Activated CD8-positive, alpha-beta memory T cell treated with anti-CD3 and anti-CD28 coated beads for 1 hour (primary cell): ENCODE measurements at places on chromosomes 1 and 21.

DNA sequence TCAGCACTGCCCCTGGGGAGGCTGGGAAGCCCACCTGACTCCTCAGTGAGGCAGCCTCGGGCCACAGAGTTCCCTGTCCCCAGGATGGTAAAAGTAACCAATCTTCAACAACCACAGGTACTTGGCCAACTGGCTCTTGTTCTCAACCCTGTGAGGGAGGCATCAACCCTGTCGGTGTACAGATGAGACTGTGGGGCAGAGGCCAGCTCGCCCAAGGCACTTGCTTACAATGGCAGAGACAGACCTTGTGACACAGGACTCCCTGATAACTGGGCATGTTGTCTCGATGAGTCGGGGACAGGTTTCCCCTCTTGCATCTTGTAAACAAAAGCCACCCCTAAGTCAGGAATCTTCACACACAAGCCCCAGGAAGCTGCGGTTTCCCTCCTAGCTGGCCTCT, 8.0 kb downstream of the SLC30A2 start:
- no peak for DNase-seq

DNA sequence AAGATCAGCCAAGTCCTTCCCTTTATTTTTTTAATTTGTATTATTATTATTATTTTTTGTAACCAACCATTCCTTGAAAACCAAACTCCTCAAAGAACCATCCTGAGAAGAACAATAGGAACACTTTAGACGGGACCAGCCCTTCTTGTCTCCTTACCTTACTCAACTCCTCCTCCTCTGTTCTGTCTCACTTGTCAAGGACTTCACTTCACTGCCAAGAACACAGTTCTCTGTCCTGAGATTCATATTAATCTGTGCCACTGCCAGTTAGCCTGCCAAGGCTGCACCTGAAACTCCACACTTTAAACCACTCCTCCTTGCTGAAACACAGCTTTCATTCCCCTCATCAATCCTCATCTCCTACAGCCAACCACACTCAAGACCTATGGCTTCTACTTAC, 73.8 kb upstream of the ATP1A1 start:
- no peak for DNase-seq

GRCh38 chr1:39258146-39258924, 53.8 kb downstream of the MACF1 start:
- peak; percentile 47 for DNase-seq

DNA sequence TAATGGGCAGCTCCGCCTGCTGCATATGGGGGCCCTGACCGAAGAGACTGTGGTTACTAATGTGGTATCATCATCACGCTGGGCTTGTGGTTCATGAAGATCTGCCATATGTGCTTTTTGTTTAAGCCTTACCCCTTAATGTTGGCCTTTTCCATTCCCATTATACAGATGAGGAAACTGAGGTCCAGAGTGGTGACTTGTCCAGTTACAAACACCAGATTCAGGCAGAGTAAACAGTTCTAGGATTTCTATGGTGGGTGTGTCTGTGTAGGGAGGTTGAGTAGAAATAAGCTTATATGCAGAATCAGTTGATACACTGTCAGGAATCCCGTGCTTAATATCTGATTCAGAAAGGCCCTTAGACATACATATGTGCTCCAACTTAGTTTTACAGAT, 691 bp downstream of the UTP11 start:
- no peak for DNase-seq

- no peak for DNase-seq
Observed at GRCh38 chr21:29184037-29184436, 53.6 kb downstream of the MAP3K7CL start.

GRCh38 chr1:20317471-20317870, 26.8 kb downstream of the VWA5B1 start:
- no peak for DNase-seq

DNA sequence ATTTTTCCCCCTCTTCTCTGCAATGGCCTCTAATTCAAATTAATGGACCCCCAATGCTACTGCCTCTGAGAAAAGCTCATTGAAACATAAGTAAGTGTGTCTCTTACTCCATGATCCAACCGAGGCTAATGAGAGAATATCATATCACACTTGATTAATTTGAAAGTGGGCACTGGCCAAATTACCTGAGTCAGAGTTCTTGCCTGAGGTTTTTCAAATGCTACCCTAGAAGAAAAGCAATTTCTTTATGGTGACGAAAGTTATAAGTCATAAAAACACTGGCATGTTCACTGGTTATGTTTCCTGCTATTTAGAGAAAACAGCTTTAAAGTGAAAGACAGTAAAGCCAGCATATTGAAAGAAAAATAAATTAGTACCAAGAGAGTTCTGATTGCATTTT, 368.8 kb upstream of the TMPRSS15 start:
- no peak for DNase-seq

- DNase-seq = no peak
Observed at GRCh38 chr1:154837672-154838171, 32.4 kb downstream of the KCNN3 start.

DNA sequence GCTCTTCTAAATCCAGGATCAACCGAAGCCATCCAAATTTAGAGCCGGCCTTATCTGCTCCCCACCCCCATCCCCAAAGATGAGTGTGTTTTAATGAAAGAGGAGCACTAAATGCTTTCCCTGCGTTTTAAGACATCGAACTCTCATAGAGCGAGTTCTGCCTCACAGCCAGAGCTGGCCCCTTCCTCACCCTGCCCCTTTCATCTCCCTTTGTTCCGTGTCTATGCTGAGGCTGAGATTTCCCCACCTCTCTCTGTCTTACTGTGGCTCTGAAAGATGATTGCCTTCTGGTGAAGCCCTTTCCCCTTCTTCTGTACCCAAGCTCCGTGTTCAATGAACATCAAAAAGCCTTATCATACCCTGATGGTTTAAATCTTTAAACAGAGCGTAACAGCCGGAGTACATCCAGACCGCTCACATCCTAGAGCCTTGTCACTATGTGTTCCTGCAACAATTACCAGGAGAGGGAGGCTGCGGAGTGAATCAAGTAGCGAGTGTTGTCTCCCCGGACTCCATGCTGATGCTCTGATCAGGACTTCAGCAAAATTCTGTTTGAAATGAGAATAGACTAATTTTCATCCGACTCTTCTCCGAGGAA, 110.1 kb downstream of the ZNF326 start:
- DNase-seq = no peak

DNA sequence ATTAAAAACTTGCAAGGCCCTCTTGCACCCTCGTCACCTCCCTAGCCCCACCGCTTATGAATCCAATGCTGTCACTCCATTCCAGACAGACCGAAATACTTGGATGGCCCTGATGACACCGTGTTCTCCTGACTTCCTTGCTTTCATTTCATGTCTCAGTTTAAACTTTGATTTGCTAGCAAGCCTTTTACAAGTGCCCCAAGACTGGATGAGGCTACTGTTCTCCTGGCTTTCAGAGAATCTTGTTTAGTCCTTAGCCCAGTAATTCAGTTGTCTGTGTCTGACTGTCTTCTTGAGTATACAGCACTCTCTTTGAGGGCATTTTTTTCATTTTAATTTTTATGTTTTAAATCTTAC, 824 bp upstream of the IFI44L start:
- no peak for DNase-seq

DNA sequence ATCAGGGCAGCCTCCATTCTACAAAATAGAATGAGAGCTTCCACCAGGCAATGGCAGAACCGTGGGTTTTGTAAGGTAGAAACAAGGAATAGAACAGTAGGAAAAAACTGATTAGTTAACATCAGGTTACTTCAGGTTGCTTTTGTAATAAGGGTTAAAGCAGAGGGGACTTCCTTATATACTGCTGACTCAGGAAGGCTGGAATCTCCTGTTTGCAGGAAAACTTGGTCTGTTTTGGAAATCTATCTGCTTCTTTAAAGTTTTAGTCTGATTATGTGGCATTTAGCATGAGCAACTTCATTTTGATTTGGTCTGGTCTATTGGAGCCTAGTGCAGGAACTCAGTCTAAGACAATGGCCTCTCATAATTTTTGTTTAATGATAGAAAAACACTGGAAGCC, 32.7 kb upstream of the RAB4A start:
- no peak for DNase-seq

- DNase-seq = no peak
Observed at GRCh38 chr1:93528412-93528811, 80.5 kb downstream of the FNBP1L start.

GRCh38 chr1:214643030-214643429, 40.0 kb downstream of the CENPF start:
- no peak for DNase-seq

DNA sequence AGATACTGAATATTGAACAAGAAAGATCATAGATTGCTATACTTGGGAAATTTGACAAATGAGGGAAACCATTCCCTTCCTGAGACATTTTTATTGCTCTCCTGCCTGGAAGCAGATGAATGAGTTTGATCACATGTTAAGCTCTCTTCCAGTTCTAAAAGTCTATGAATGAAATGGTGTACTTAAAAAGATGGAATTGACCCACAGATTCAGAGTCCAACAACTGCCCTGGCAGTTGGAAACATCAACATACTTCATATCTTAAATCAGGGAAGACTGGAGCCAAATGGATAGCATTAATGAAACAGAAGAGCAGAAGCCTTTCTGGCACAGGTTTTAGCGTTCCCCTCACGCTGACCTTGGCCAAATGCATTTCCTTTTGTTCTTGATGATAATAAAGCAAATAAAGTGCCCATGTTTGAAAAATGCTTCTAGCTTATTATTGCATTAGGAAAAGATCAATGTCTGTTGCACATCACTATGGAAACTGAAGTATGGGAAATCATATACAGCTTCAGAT, 142.6 kb downstream of the ESRRG start:
- no peak for DNase-seq

DNA sequence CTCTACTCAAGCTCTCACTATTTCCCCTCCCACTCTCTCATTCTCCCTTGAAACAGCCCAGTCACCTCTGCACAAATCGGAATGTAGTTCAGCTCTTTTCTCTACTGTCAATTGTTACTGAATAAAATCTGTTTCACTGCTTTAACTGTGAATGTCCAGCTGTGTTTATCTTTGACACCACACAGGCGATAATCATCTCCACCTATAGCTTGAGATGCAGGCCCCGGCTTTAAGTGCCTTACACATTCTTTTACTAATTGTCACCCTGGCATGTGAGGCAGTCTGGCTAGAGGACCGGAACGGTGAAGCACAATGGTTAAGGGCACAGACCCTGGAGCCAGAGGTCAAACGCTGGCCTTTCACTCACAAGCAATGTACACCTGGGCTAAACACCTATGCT, 122.8 kb upstream of the C8B start:
- DNase-seq = no peak

DNA sequence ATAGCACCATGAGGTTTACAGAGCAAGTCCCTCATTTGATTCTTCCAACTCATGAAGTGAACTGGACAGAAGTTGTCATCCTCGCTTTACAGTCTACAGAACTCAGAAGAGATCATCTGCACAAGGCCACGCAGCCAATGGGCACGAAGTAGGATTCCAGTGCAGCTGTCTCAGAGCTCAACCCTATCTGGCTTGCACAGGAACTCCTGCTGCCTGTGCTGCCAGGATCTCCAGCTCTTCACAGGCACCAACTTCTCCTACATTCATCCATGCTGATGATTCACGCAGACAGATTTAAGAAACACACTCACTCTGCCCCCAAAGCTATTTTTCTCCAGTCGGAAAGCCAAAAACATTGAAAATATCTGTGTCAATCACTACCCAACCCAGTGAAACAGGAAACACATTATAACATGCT, 157.0 kb downstream of the RERE start:
- DNase-seq = no peak

DNA sequence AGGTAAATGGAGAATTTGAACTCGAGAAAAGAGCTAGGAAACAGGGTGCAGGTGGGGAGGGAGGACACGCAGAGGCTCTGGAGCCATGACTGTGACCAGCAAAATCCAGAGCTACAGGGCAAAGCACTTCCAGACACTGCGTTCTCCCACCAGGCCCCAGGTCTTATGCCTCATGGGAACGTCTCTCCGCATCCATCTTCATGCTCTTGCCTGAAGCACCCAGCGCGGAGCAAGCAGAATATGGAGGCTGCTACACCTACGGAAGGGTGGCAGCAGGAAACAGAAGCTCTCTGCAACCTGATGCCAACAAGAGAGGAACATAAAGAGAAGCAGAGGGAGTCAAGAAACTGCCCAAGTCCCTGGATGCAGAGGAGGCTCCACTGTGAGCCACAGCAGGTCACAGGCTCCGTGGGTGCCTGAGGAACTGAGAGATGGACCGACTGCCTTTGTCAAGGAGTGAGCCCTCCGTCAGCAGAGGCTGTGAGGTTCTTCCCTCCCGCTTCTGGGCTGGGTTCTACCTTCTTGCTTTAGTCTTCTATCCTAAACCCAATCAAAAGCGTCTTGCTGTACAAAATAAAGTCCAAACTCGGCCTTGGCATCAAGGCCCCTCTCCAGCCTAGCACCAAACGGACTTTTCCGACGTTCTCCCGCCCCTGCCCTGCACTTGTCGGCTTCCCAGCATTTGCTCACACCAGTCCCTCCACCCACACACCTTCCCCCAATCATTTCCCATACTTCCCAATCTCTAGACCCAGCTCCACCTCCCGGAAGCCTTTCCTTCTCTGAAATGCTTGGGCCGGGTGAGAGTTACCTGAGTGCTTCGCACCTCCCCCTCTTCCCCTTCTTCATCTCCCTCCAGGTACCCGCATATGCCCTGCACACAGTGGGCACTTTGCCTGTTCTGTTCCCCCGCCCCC, 930 bp downstream of the DHCR24 start:
- DNase-seq = no peak

- DNase-seq = no peak
Observed at GRCh38 chr1:230816018-230816417, 52.3 kb downstream of the C1orf198 start.

- DNase-seq = no peak
Observed at GRCh38 chr1:56031001-56031400, 548.4 kb downstream of the PLPP3 start.

GRCh38 chr1:212797681-212798080, 6.0 kb downstream of the TATDN3 start:
- no peak for DNase-seq

- DNase-seq = no peak
Observed at GRCh38 chr1:89962742-89963075, 32.2 kb upstream of the ZNF326 start.
